Cerebellar nuclear complex (tissue), 1 donor: ENCODE measurements at places on chromosomes 6 and 20.

GRCh38 chr6:27791182-27791943 lies 120.8 kb downstream of the OR2B2 start:
- no peak for DNase-seq

GRCh38 chr20:39775110-39775509 lies 813.0 kb downstream of the DHX35 start:
- DNase-seq: no peak

DNA sequence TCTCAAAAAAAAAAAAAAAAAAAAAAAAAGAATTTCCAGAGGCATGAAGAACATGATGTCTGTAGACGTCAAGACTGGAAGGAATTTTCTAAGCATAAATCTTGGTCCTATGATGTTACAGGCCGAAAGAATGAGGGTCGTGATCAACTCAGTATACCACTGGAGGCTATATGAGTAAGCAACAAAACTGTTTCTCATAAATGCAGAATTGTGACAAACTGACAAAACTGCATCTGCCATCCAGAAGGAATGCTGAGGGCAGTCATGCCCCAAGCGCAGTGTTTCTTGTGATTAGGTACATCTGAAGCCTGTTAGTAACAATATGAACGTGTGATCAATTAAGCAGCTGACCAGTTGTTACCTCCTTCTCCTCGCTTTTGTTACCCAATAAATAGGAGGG lies 43.5 kb upstream of the ADGRG6 start:
- DNase-seq: no peak

- no peak for DNase-seq
Observed at GRCh38 chr6:25058441-25058840, 122.7 kb upstream of the RIPOR2 start.

DNA sequence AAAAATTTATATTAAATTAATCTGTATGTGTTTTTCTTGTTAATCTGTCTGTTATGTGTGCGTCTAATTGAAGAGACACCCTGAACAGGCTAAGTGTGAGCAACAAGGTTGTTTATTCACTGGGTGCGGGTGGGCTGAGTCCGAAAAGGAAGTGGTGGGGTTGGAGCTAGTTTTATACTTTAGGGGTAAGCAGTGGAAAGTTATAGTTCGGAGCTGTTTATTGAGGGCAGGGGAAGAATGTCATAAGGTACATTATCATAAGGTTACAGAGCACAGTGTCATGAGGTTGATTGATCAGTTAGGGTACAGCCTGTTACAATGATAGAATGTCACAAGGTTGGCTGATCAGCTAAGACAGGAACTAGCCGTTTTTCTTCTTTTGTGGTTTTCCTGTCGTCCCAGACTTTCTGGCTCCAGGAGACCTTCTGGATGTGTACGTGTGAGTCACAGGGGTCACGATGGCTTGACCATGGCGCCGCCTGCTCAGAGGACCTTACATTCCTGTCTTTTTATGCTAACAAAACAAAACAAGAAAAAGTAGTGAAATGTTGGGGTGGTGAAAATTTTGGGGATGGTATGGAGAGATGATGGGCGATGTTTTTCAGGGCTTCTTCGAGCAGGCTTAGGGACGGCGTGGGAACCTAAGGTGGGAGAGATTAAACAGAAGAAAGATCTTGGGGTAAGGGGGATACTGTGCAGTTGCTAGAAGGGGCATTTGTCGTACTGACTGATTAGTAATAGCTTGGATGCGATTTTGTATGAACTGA lies 754.0 kb upstream of the ADGRB3 start:
- DNase-seq: no peak

- DNase-seq: no peak
Observed at GRCh38 chr6:131755597-131755996, 44.8 kb upstream of the CTAGE9 start.

DNA sequence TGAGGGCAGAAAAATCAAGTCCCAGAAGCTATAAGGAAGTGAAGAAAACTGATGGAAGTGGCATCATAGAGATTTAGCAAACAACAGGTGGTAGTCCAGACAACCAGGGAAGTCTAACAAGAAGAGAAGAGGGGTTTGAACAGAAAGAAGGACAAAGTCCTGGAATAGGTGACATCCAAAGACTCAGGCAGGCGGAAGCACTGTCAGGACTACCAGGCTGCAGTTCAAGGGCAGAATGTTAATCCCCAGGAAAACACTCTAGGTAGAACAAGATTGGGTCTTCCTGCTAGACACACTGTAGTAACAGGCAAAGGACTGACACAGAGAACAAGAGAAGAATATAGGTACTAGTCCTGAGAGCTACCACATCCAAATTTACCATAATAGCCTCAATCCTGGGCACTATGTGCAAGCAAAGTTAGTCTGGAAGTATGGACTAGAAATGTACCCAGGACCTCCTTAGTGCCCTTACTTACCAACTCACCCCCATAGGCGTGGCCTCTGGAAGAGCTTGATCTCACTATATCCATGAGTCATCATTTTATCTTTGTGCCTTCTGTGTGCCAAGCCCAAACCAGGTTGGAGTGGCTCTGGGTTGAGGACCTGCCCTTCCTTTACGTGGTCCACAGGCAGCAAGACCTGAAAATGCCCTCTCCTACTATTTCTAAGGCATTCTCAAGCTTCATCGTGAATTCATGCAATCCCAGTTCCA lies 2.2 kb upstream of the EPB41L2 start:
- no peak for DNase-seq

DNA sequence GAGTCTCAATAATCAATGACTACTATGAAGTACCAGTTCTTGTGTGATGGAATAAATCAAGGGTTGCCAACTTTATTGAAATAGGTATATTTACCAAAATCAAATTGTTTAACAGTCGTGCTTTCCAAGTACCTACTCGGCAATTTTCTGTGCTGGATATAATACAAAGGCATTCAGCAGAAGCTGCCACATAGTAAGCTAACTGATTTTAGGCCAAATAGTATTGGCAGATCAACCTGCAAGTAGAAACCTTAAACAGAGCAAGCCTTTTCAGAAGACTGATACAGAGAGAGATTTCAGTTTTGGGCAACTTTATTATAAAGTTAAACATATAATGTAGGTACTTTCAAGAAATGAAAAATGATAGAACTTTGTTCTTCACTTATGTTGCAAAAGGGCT lies 174.6 kb downstream of the ASCC3 start:
- DNase-seq: no peak

DNA sequence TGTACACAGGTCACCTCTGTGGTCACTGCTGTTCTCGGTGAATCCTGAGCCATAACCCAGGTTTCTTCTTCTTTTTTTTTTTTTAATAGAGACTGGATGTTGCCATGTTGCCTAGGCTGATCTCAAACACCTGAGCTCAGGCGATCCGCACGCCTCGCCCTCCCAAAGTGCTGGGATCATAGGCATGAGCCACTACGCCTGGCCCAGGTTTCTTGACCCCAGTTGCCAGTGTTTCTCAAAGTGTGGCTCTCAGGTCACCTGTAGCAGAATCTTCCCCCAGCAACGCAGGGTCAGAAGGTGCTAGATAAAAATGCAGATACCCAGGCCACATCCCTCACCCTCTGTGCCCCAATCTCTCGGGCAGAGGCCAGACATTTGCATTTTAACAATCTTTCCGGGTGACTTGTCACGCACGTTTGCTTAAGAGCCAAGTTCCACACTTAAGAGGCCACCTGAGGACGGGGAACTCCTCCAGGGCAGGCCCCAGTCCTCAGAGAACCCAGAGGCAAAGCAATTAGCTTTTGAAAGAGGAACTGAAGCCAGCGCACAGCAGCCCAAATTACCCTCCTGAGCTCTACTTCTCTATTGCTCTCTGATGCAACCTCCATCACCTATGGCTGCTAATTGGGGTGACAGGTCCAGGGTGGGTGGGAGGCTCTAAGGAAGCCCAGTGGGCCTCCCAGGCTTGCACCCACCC lies 81.8 kb downstream of the NFATC2 start:
- DNase-seq: no peak

DNA sequence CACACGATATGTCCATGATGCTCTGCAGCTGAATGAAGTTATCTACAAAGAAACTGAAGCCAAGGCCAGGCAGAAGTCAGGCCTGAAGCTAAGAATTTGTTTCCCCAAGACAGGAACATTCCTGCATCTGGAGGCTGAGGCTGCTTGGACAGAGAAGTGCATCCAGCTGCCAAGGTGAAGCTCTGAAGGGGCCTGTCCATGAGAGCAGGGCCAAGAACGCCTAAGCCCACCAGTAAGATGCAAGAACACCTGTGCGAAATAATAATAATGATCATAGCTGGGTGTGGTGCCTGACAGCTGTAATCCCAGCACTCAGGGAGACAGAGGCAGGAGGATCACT lies 37.7 kb upstream of the B4GALT5 start:
- no peak for DNase-seq

- peak; percentile 7 for DNase-seq
Observed at GRCh38 chr6:108260126-108260808, 573 bp downstream of the SNX3 start.

GRCh38 chr6:162560891-162561290 lies 166.7 kb downstream of the PRKN start:
- DNase-seq: no peak

DNA sequence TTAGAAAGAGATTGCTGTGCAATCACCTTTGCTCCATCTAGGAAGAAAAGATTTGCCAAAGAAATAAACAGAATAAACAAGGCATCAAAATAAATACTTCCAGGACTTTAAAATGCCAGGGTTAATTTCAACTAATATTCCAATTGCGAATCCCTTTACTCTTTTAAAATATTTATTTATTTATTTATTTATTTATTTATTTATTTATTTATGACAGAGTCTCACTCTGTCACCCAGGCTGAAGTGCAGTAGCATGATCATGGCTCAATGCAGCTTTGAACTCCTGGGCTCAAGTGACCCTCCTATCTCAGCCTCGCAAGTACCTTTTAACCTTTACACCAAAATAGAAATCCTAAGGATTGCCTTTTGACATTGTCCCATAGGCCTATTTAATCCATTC lies 191.1 kb downstream of the EDN1 start:
- DNase-seq: no peak

DNA sequence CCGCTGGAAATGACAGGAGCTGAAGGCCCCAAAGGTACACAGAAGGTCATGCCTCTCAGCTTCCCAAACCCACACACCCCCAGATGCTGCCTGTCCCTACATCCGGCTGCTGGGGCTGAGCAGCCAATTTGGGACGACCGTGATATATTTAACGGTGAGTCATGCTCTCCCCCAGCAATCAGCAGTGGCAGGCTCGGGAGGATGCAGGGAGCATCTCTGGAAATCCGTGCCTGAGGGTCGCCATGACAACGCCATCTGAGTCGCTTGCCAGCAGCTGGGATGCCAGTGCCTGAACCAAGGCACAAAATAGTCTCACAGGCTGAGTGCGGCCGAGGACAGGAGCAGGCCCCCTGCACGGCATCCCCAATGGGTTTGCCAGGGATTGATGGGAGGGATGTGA lies 57.9 kb downstream of the KCNB1 start:
- no peak for DNase-seq

DNA sequence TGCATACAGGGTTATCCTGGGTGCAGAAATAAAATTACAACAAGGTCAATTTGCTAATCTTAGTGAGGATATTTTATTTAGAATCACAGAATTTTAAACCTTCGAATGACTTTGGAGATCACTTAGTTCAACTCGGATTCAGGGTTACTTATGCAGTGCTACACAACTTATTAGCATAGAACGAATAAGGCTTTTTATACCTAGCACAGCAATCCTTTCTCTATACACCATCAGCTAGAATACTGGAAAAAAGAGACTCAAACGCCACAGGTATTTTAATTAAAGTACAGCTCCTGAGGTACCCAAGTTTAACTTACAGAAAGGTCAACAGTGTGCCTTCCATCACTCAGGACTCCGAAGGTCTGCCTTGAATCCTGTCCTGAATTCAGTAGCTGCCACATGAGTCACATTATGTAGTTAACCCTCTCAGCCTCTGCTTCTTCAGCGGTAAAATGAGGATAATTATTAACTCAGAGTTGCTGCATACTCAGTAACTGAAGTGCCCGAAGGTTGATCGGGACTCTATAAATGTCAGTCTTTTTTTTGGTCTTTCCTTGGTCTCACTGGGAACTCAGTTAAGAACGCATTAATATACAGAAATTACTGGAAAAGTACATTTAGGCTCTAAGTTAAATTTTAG lies 6.0 kb upstream of the QKI start:
- no peak for DNase-seq

DNA sequence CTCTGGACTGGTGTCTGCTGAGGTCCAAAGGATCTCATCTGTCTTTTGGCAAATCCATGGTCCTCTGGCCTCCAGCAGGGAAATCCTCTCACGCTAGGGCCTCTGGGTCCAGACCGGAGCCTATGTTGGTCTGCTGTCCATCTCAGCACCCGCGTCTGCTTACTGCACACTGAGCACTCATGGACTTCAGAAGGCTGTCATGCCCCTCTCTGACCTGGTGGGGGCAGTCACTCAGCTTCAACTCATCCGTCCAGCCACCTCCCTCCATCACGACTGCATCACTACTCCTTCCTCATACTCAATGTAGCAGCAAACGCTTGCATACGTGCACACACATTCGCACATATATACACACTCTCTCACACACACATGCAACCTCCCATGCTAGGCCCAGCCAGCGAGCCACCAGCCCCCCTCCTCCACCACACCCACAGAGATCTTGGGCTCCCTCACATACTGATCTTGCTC lies 33.3 kb downstream of the GABRR2 start:
- no peak for DNase-seq

DNA sequence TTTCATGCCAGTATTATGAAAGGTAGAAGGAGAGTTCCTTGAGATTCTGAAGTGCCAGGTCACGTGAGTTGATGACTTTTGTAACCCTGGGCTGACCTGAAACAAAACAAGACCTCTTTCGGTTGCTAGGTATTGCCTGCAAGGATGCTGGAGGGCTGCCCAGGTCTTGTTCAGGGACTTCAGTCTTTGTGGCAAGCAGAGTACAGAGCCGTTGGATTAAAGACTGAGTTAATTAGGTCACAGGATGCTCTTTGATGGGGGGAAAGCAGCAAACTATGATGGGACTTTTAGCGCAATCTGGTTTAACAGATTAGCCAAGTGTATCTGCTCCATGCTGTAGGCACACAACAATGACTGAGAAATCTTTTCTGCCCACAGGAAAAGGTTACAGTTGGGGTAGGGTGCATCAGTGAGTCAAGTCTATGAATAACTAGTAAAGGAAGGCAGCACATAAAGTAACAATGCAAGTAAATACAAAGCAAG lies 12.8 kb upstream of the ELOVL5 start:
- DNase-seq: no peak

DNA sequence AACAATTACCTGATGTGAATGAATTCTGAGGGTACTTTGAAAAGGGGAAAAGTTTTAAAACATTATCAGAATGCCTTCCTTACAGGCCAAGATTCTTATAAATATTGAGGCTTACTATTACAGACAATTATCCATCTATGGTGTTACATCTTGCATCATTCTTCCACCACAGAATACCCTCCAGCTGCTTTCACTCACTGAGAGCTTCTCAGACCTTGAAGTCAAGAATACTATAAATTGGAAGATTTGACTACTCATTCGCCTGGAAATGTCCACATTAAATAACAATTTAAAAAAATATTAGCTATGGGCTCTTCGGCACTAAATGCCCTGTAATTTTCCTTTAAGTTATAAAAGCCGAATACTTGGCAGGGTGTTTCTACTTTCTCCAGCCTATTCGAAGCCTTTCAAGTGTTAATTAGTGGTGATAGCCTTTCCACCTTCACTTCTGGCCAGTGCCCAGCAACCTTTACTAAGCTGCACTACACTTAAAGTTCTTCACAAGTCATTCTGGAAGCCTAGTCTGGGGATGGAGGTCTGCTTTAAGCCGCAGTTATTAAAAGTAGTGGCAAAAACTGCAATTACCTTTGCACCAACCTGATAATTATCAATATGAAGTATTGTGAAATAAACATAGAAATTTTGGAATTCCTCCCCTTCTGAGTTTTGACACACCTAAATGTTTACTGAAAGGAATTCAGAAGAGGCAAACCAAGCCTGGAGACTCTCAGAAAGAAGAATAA lies 100.9 kb downstream of the BMP5 start:
- DNase-seq: no peak
